ENCODE measurements at places on chromosomes 5 and 9.
A peak's percentile ranks its signal among the peaks of the same experiment; 100 is the strongest.

DNA sequence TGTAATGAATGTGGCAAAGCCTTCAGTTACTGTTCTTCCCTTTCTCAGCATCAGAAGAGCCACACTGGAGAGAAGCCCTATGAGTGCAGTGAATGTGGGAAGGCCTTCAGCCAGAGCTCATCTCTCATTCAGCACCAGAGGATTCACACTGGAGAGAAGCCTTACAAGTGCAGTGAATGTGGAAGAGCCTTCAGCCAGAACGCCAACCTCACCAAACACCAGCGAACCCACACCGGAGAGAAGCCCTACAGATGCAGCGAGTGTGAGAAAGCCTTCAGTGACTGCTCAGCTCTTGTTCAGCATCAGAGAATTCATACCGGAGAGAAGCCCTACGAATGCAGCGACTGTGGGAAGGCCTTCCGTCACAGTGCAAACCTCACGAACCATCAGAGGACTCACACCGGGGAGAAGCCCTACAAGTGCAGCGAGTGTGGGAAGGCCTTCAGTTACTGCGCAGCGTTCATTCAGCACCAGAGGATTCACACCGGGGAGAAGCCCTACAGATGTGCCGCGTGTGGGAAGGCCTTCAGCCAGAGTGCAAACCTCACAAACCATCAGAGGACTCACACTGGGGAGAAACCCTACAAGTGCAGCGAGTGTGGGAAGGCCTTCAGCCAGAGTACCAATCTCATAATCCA lies 6.8 kb downstream of the RPL12 start:
- no peak for DNase-seq

- no peak for DNase-seq
These were observed 22.2 kb upstream of the GLDC start for GRCh38 chr9:6667633-6668280.

DNA sequence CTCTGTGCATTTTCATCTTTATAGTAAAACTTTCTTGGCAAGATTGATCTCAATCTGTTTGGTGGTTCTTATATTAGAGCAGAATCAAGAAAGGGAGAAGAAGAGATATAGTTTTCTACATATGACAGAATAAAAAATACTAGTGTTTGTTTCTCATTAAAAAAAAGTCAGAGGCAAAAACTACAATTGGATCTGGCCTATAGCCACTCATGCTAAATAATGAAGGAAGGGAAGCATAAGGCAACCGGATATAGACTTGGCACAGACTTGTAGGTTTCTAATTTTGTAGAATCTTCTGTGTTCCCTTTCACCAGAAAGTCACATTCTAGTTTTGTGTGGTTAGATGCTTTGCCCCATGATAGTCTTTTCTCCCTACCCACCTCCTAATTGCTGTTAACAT lies 306.2 kb downstream of the PIK3R1 start:
- DNase-seq = no peak

GRCh38 chr5:178204935-178205748 lies 809 bp downstream of the HNRNPAB start:
- DNase-seq = peak; percentile 73

DNA sequence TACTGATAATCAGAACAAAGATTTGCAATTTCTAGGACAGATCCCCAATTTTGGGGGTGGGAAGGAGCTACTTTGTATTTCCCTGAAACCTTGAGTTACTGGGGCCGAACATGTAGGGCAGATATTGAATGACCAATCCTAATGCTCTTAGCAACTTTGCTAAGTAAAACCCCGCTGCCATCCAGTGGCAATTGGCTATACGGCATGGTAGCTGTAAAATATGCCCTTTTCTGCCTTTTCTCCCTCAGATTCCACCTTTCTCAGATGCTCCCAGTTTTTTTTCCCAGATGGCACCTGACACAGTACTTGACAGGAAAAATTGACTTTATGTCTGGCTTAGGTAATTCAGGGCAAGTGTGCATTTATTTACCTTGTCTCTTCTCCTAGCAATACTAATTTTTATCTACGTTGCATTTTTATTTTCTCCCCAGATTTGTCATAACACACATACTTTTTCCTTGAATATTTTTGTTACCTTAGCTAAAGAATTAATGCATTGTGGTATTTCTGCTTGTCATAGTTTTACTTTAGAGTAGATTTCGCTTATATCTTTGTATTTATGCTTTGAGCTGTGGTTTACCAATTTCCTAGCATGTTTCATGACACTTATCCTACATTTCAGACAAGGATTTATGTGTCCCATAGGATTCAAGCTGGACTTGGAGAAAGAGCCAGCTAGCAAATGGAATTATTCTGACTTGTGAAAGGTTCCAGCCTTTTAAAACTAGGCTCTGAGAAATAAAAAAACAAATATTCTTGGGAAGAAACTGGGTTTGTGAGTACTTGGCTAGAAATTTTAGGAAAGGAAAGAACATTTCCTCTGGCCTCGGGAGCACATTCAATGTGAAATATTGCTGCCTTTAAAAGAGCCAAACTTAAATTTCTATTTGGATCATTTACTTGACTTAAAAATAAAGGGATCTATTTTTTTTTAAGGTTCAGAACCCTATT lies 37.4 kb downstream of the PIK3R1 start:
- peak; percentile 74 for DNase-seq

Data from Caco-2 (cell line).